RPMI8226 (cell line): ENCODE measurements at places on chromosomes 4 and X.

- no peak for DNase-seq
These were observed 14.2 kb downstream of the GRPR start for GRCh38 chrX:16137416-16138107.

DNA sequence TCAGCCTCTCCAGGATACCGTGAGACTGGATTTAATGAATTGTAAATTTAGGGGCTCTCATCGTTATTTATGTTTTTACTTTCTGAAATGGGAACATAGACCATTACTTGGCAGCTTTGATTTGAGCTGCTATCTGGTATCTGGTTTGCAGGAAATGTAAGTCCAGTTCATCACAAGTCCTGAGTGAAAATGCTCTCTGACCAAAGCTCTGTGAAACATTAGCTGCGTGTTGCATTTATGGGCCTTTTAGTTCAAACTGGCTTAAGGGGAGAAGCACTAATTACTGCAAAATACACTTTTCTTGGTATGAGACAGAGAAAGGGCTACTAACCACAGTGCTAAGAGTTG is 420 bp downstream of the CC2D2A start:
- no peak for DNase-seq

DNA sequence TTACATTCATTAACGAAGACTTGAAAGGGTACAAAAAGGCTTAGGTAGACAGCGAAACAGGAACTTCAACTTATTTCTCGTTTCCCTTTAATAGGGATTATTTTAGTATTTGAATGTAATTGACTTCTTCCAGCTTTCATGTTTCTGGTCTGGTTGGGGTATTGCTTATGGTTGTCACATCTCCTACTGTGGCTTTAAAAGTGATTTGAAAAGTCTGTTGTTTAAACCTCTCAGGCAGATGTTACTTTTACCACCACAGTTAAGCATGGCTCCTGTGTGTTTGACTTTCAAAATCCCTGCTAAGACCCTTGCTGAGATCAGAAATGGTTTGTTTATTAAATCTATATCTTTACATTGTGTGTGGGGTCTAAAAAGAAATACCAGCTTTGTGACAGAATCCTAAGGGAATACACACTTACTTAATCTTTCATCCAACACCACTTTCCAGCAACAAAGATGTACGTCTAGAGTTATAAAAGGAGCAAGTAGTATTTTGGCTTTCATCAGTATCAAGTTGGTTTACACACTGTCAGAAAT is 661.2 kb downstream of the FAT4 start:
- no peak for DNase-seq

DNA sequence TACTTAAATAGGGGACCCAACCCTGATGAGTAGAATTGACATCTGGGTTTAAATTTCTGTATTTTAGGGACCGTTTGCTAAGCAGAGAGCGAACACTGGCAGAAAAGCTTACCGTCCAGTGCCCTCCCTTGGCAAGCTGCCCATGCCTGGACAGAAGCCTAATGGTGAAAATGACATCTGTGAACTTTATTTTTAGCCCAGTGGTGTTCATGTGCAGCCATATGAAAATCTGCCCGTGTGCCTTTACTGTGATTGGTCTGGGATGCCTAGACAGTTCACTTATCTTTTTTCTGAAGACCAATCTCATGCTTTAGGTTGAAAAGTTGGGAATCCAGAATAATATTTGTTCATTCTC is 1.1 kb downstream of the STBD1 start:
- peak; percentile 87 for DNase-seq

DNA sequence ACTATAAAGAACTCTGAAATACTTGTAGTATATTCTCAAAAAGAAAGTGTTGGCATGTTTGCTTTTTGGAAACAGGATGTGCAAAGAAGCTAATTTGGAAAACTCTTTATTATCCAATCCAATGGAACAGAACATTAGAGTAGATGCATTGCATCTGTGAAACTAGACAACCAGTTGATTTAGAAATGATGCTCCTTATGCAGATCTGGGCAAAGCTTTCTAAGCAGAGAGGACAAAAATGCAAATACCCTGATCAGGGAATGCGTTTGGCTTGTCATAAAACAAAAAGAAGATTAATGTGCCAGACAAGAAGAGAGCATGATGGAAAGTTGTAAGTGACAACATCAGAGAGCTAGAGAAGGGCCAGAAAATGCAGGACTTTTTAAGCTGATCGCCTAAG is 142.3 kb downstream of the RCHY1 start:
- no peak for DNase-seq

- DNase-seq, result no peak
These were observed 361 bp downstream of the TMEM128 start for GRCh38 chr4:4247696-4248028.

GRCh38 chr4:95511477-95511876 is 37.3 kb downstream of the UNC5C start:
- DNase-seq, result no peak

GRCh38 chrX:39309018-39309635 is 507.9 kb downstream of the MID1IP1 start:
- peak; percentile 40 for DNase-seq

DNA sequence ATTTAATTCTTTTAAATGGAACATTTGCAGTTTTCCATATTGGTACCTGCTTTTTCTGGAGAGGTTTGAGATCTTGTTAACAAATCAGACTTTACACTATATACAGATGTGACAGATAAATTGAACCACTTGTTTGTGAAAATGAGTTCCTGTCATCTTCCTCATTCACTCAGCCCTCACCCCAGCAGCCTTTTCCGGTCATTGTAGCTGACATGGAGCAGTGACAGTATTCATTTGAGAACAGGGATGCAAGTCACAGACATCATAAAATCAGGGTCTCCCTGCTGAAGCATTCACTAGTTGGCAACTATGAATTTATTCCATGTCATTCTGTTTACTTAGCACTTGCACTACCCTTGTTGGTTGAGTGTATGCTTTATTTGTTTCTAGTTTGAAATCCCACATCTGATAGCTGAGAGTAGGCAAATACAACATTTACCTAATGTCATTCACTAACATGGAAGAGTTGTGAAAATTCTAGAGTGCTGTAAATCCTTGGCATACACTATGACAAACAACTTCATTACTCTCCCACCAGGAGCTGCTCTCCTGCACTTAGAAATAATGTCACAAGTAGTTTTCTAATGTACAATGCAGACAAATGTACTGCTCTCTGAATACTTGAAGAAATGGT is 78.9 kb downstream of the UGT8 start:
- no peak for DNase-seq

DNA sequence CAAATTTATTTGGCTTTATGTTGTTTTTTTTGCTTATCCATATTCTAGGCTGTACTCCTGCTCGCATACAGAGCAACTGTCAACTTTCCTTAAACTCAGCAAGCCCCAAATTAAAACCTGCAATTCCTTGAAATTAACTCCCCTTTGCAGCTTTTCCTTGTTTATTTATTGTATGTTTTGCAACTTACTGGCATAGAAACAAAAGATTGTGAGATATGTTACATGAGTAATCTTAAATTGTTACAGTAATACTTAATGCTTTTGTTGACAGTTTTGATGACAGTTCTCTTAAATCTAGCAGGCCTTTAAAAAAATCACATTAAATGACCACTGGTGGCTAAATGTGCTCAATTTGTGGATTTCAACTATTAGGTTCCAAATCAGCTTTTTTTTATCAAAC is 4.5 kb downstream of the DDX3X start:
- DNase-seq, result no peak

- no peak for DNase-seq
These were observed 37.5 kb downstream of the JAKMIP1 start for GRCh38 chr4:6162885-6163284.

DNA sequence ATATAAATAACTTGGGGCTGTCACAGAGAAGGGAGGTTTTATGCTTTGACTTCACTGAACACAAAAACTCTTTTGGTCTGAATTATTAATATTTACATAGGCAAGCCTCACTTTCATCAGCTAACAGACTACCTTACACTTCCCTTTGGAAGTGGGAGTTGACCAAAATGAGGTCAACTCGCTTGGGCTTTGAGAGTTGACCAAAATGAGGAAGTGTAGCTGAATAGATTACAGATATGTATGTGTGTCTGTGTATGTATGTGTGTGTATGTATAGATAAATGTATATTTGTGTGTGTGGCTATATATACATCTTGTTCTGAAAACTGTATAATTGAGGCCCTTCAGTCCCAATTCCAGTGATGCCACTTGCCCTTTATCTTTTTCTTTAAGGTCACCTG is 113.3 kb upstream of the IL13RA1 start:
- DNase-seq, result no peak

DNA sequence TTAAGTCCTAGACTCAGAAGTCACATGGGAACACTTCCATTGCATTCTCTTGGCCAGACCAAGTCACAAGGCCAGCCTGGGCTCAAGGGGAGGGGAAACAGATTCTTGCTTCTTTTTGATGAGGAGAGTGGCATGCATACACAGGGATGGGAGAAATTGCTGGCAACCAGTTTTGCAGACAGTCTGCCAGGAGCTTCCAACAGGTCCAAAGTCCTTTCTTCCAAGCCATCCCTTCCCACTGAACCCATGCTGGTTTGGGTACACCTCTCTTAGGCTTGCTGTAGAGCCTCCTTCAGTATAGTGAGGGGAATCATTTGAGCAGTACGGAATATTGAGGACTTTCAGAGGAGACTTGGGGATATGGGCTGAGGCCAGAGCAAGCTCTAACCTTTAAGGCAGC is 267.8 kb downstream of the BCOR start:
- no peak for DNase-seq

- no peak for DNase-seq
These were observed 97.1 kb downstream of the NFKB1 start for GRCh38 chr4:102598086-102598761.

- peak; percentile 53 for DNase-seq
These were observed at the start of gene SH3BP2 for GRCh38 chr4:2792711-2793585. TSS of gene SH3BP2 (plus strand) at chr4:2793085. CDS start at chr4:2820618, 27,533 bp downstream.

DNA sequence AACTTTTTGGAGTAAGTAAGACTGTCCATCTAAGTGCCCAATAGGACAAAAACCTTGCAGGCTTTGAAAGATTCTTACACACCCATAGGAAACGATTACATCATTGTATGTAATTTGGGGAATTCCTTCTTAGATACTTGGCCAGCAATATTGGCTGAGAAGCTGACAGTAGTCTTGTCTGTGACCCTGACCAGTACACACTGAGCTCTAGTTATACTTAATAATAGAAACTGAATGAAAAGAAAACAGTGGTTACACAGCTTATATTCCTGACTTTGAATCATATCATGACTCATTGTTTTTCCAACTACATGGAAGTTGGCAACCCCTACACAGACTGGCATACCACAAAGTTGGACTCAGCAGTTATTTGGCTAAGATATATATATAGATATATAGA is 7.1 kb upstream of the TLR2 start:
- no peak for DNase-seq

DNA sequence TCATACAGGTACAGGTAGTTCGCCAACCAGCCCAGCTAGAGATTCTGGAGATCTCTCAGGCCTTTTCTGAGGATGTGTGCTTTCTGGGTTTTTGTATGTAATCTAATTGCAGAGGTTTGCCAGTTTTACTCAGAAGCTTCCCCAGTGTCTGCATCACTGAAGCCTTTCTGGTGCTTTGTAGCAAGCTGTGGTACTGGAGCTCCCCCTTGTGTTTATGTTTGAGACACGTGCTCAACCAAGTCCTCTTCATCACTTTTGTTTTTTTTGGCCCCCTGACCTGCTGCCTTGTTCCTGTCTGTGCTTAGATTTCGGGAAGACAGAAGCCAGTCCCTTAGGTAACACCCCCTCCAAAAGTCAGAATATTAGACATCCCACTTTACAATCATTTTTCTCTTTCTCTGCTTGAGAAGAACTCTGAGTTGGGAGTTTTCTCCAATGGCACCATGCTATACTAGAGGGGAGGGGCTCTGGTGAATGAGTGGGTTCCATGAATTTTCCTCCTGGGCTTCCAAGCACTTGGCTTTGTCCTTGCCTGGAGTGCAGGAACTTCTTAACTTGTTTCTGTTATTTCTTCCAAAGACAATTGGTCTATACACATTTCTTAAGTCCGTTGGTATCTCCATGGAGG is 128.4 kb upstream of the TBC1D9 start:
- peak; percentile 69 for DNase-seq

DNA sequence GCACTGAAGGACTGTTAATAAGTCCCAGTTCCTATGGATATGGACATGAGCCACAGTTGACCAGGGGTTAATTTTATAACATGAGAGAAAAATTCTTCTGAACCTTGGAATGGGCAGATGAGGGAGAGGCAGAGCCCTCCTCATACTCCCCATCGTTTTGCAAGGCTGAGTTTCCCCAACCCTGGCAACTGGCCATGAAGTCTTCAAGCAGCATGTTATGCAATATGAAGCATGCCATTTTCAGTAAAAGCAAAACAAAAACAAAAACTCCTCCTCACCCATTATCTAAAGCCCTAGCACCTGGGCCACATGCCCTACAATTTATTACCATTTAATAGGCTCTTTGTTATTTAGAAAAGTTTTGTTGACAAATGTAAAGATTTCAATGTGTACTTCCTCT is 64.5 kb downstream of the GPC4 start:
- no peak for DNase-seq

DNA sequence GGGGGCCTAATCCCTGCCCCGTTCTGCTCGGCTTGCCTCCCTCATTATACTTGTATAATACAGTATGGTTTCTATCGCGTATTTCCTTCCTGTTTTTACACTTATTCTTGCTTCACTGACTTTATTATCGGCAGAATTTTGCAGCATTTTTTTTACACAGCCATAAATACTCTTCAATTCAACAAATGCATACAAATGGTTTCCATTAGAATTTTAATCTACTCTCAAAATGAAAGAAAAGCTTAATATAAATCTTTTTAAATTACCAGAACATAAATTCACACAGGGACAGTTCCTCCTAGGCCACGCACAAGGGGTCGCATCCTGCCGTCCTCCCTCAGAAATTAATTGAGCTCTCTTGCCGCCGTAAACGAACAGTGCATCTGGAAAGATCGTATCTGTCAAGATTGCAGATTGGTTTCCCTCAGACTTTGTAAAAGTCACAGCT is 42.9 kb downstream of the DCTD start:
- DNase-seq, result no peak

DNA sequence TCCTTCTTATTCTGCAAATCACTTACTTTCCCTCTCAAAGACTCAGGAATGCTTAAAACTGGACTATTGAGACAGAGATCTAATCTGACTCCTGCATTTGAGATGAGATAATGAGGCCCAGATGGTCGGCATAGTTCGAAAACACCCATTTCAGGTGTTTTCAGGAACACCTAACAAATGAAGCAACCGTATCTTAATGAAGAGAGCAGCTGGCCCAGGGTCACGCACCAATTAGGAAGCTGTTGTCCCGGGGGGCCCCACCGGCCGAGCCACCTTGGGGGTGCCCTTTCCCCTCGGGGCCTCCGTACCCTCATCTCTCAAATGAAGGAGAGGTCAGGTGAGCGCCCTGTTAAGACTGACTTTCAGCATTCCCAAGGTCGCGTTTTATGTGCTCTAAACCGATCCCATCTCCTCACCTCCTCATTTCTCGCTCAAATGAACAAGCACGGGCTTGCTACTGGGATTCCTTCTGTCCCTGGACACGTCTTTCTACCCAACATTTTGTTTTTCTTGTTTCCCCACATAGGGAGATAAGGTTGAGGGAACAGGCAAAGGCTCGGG is 824 bp downstream of the LRPAP1 start:
- no peak for DNase-seq

DNA sequence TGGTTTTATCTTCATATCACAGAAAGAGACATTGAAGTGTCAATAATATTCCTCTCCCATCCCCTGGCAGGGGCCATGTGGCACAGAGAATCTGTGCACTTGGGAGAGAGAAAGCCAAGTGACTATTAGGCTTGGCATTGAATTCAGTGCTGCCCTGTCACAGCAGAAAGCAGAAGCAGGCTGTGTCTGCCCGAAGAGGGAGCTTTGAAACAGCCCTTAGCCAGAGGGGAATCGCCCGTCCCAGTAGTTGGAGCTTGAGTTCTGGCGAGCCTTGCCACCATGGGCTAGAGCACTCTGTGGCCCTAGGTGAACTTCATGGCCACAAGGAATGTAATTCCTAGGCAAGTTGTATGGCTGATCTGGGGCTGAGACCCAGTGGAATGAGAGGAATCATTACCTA is 282.5 kb upstream of the PCDH10 start:
- no peak for DNase-seq
